Psoas muscle (tissue), 8 donors: ENCODE measurements at places on chromosomes 1 and 21. TPM values are rescaled to one million over a fixed set of nuclear protein-coding genes. Genes with fewer than 3 reads are reported as not detected.
A peak's percentile ranks its signal among the peaks of the same experiment; 100 is the strongest.

Gene SRSF10
- 56.6 TPM for polyA plus RNA-seq

Gene SPRR3
- polyA plus RNA-seq, result 1.2 TPM

Gene ADAM30
- not detected for polyA plus RNA-seq

Gene WNT3A
- polyA plus RNA-seq, result not detected

Gene SLFNL1
- polyA plus RNA-seq, result 0.58 TPM

Gene FAM163A
- polyA plus RNA-seq, result 0.04 TPM

Gene LCE1C
- not detected for polyA plus RNA-seq

Gene PRR9
- polyA plus RNA-seq, result 0.04 TPM

Gene CLCNKA
- polyA plus RNA-seq, result 0.63 TPM

DNA sequence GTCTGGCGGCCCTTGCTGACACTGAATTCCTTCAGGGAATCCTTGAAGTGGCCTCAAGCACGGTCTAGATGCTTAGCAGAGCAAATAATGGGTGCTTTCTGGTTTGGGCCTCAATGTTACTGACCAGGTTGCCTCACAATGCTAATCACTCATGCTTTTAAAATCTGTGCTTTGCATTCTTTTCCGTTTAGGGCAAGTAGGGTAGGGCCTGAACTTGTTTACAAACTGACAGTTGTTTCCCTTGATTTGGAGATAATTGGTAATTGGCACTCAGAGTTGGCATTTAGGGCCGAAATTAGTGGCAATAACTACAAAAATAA lies 1.4 kb downstream of the VPS13D start:
- no peak for DNase-seq

DNA sequence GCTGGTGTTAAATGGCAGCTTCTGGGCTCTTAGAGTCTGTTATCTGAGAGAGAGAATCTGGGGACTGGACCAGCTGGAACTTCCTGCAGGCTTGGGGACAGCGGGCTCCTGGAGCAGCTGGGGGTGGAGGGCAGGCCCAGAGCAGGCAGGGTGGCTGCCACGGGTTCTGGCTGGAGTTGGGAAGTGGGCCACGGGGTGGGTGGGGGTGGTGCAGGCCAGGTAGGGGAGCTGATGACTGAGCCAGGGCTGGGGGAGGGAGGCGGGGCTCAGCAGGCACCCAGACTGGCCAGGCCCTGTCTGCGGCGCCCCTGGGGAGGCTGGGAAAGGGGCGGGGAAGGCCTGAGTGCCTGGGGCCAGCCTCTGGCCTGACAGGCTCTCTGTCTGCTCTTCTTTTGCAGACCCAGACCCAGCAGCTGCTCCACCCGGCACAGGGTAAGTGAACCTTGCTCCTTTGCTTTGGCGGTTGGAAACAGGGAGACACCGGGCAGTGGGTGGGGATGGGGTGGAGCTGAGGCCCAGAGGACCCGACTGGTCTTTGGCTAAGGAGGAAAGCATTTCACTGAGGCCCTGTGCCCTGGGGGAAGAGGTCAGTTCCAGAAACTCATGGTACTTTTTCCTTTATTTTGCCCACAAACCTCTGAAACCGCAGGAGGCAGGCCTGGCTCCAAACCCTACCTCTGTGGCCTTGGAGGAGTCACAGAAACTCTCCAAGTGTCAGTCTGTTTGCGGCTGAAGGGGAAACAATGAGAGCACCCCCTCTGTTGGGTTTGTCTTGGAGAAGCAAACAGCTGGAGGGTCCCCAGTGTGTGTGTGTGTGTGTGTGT lies 48.8 kb downstream of the ARHGEF10L start:
- DNase-seq, result peak; percentile 52

GRCh38 chr1:6831366-6831765 lies 46.1 kb downstream of the CAMTA1 start:
- DNase-seq, result no peak

DNA sequence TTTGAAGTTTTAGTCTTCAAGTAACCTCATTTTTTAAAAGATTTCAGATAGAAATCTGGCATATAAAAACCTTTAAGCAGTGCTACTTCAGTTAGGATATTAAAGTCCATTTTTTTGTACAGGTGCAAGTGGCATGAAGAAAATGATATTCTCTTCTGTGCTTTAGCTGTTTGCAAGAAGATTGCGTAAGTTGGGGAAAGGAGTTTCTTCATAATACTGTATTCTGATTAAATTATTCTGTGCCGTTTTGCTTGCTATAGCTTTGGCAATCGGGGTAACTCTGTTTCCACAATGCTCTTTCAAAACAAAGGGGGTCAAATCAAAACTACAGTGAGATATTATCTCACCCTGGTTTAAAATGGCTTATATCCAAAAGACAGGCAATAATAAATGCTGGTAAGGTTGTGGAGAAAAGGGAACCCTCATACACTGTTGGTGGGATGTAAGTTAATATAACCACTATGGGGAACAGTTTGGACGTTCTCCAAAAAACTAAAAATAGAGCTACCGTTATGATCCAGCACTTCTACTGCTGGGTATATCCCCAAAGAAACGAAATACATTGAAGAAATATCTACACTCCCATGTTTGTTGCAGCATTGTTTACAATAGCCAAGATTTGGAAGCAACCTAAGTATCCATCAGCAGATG lies 27.1 kb downstream of the MAEL start:
- no peak for DNase-seq

DNA sequence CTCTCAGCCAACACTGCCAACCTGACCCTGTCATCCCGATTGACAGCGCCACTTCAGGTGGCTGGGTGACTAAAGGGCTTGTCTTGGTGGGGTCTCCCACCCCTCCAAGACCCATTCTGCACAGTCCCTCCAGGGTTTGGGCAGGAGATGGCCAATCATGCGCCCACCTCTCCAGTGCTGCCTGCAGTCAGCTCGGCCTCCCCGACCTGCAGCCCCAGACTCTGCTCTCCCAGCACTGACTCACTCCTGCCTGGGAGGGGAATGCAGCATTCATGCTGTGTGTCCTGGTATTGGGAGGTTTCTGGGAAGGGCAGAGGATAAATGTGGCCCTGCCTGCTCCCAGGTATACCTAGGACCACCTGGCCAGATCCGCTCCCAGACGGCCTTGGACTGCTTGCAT lies 9.7 kb downstream of the TMEM81 start:
- no peak for DNase-seq

DNA sequence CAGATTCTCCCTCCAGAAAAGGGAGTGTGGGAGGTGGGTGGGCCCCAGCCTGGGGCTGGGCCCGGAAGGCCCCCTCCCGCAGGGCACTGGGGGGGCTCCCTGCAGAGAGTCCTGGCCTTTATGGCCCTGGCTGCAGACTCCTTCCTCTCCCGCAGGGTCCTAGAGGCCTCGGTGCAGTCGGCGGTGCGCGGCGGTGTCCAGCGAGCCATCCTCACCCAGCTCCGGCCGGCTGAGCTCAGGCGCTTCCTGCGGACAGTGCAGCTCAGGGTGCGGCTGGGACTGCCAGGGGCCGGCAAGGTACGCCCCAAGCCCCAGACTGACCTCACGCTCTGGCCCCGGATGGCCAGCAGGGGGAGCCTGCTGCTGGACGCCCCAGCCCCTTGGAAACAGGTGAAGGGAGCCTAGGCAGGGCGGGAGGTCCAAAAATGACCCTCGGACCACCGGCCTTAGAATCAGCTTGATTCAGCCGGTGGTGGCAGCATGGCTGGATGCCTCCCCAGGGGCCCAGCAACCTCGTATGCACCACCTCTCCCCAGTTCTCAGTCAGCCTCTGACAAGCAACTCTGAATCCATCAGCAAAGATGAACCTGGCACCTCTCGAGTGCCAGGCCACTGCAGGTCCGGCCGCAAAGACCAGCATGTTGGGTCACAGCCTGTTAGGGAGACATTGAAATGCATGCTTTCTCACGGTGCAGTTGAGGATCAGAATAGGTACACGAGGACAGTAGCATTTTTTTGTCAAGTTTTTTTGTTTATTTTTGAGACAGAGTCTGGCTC lies 20.6 kb downstream of the MTHFR start:
- peak; percentile 78 for DNase-seq

DNA sequence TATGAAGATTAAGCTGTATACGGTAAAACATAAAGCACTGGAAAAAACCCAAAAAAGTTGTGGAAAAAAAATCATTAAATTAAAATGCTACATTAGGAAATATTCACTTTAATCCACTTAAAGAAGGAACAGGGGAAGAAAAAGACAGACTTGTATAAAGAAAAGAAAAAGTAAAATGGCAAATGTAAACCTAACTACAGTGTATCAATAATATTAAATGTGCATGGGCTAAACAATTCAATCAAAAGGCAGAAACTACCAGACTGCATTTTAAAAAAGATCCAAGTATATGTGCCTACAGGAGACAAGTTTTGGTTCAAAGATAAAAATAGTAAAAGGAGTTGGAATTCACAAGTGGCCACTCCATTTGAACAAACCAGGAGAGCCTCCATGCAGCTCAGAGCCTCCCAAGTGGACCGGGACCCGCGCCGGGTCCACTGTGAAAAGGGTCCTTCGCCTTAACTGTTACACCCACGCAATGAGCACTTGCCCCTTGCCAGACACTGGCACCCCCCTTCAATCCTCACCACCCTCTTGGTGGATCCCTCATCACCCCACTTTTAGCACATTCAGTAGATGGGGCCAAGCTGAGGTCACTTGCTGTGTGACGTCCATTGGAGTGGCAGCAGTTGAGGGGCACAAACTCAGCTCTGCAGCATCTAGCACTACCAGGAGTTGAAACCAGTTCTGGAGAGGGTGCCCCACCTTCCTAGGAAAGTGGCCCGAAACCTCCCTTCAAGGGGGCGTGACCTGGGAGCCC lies 898 bp downstream of the C1orf174 start:
- no peak for DNase-seq

- DNase-seq, result no peak
Measured at GRCh38 chr1:24155011-24155782, 12.3 kb upstream of the IL22RA1 start.

DNA sequence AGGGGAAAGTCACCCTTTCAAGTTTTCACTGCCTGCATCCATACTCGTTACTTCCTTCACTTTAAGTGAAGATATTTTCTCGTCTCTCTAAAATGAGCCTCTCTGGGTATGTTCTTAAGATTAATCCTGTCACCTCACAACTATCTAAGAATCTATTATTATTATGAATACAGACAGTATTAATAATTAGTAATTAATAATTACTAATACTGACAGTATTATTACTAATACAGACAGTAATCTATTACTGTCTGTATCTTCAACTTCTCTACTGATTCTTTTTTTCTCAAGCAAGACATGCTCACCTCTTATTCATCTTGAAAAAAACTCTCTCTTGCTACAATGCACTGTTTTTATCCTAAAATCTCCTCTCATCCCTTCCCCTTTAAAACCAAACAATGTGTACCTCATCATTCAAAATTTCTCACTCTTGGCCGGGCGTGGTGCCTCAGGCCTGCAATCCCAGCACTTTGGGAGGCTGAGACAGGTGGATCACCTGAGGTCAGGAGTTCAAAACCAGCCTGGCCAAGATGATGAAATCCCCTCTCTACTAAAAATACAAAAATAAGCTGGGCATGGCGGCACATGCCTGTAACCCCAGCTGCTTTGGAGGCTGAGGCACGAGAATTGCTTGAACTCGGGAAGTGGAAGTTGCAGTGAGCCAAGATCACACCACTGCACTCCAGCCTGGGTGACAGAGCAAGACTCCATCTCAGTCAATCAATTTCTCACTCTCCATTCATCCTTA lies 7.8 kb downstream of the NRDC start:
- no peak for DNase-seq

DNA sequence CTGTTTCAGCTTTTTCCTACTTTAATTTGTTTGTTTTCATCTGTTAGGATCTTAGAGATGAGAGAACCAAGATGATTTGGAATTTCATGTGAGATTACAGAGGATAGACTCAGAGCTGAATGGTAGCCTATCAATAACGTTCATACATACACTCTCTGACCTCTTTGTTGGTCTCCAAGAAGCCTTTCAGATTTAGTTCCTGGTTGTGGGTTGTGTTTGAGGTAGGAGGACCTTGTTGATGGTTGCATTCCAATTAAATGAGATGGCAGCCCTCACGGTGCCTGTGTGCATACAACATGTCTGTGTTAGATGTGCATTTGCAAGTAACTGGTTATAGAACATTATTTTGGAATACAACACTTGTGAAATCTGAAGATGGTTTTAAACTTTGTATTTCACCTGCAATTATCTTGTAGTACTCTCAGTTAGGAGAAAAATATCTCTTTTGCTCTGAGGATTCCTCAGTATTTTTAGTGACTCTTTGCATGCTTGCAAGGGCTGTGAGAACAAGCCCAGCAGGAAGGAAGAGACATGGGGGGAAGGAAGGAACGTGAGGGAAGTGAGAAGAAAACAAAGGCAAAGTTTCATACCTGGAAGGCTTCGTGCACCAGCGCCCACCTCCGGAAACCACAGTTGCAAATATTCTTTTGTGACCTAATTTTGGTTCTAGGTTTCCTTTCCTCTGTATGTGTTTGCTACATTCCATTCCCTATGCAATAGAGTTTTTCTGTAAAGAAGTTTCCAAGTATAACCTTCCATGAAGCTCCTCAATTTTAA lies 291.8 kb downstream of the DISC1 start:
- DNase-seq, result no peak

DNA sequence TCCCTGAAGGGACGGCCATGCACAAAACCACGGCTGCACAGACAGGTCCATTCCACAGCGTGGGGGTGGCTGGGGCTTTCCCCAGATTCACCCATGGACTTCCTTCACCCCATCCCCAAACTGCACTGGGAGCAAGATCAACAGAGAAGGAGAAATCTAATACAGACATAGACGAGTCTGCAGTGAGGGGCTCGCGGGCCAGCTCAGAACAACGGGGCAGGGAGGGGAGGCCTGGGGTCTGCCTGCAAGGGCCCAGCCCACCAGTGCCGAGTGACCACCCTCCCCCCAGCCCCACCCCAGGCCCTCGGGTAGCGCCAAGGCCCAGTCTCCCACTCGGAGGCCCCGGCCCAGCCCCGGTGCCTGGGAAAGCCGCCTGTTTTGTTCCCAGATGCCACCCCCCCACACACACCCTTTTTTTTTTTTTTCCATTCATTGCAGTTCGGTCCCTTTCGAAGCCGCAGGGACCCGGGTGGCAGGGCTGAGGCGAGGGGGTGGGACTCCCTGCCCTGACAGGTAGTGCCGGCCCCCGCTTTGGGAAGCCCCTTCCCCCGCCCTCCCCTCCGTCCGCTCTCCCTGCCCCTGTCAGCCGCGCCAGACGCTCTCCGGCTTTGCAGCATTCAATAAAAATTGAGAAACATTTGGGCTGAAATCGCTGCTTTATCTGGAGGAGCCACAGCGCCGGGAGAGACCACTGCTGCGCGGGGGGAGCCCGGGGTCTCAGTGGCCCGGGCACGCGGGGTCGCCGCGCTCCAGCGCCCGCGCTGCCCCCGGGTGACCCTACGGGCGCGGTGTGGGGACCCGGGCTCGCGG lies 543 bp upstream of the EPHB2 start:
- DNase-seq, result peak; percentile 81

- no peak for DNase-seq
Measured at GRCh38 chr1:33032126-33032869, 4.4 kb downstream of the AK2 start.

- DNase-seq, result no peak
Measured at GRCh38 chr1:171852272-171852671, 11.0 kb downstream of the DNM3 start.
